ENCODE measurements at places on chromosomes 3 and 15. TPM values are rescaled to one million over a fixed set of nuclear protein-coding genes. Genes with fewer than 3 reads are reported as not detected.

- DNase-seq, result no peak
Measured at GRCh38 chr15:63483521-63484371, 20.6 kb upstream of the USP3 start.

GRCh38 chr15:82012908-82013307 is 32.9 kb downstream of the MEX3B start:
- no peak for DNase-seq

DNA sequence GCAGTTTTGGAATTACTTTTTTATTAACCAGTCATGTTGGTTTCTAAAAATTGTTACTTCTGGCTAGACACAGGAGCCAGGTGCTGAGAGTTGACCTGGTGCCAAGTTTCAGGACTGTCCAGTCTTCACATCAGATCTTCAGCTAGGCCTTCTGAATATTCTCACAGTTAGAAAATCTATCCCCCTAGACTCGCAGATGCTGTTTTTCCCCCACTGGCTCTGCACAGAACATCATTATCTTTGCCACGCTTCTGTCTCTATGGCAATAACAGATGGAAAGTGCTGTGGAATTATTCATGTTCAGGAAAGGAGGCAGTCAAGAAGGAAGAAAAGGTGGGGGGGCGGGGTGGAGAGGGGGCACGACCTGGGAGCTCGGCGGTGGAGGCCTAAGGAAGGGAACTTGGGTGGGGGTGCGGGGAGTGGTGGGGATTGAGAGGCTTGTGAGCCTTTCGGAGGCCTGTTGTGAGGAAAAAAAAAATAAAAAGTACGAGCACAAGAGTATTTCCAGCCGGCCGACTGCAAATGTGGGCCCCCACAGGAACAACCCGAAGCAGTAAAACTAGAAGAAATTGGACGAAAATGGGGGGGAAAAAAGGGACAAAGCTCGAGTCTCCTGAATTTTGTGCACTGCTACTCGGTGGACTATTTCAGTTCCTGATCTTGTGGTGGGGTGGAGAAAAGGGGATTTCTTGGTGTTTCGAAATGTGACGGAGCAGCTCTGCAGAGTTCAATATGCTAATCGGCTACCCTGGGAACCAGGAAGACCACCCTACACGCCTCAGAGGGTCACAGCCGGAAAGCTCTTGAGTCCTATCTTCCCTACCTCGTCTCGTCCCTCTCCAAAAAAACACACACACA is 1.5 kb upstream of the SKIL start:
- DNase-seq, result peak; percentile 69

DNA sequence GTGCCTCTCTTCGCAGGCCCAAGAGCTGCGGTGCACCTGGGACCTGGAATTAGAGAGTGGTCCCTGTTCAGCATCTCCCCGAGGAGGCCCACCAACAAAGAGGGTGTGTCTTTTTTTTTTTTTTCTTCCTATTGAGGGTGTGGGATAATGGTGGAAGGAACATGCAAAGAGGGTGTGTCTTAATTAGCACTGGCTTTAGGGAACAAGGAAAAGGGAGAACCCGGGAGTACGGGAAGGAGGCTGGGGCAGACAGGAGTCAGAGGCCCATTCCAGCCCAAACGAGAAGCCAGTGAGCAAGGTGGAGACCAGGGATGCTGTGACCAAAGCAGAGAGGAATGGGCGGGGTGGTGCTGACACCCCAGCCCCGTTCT is 429 bp upstream of the LOXL1 start:
- DNase-seq, result no peak

- no peak for DNase-seq
Measured at GRCh38 chr3:129046037-129046731, 14.4 kb upstream of the GP9 start.

DNA sequence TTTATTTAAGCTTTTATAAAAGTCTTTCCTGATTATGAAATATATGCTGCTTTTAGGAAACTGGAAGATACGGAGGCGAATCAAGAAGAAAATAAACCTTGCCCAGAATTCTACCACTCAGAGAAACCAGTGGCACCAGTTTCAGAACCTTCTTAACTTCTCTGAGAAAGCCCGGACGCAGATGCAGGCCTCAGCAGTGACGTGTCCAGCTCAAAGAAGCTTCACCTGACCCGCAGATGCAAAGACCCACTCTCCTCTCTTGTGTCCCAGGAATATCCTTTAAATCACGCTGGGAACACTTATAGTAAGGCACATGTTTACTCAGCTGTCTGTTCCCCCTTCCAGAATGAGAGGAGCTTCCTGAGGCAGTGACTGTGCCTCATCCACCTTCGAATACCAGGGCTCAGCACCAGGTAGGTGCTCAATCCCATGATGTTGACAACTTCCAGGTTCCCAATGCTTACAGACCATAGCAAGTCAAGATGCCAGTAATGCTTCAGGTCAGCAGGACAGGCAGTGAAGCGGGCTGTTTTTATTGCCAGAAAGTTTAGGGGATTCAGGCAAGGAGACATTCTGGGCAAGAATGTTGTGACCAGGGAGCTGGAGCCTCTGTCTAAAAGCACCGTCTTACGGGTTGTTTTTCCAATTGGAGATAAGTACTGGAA is 39.9 kb upstream of the LDHAL6B start:
- no peak for DNase-seq

PLSCR4 gene
- 27.9 TPM for total RNA-seq

DNA sequence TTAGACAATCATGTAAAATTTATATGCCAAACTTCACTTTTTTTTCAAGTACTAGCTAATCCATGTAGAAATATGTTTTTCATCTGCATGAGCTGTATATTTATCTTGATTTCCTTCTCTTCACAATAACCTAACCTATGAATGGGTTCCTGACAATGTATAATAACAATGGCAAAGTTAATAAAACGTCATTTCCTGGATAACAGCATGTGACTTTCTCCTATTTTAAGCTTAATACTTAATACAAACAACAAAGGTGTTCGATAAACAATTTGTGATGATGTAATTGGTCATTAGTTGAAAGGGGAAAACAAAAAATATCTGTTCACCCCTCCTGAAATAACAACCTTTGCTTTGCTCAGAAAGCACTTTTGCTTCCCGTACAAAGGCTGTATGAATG is 20.4 kb downstream of the CD200 start:
- no peak for DNase-seq

- no peak for DNase-seq
Measured at GRCh38 chr3:127209155-127209839, 16.4 kb downstream of the PRR23E start.

PLSCR2 gene
- not detected for total RNA-seq

DNA sequence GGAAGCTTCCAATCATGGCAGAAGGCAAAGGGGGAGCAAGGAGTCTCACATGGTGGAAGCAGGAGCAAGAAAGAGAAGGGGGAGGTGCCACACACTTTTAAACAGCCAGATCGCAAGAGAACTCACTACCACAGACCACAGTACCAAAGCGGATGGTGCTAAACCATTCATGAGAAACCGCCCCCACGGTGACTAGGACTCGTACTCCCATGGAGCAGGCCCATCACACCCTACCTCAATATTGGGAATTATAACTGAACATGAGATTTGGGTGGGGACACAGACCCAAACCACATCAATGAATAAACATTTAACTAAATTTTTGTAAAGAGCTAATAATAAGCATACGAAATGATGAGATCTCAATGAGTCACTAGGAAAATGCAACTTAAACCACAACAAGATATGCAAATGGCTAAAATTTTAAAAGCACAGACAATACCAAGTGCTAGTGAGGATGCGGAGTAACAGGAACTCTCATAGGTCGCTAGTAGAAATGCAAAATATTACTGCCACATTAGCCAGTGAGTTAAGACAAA is 10.0 kb downstream of the MRPS25 start:
- DNase-seq, result no peak

- DNase-seq, result no peak
Measured at GRCh38 chr3:63050548-63051177, 175.4 kb upstream of the CADPS start.

GRCh38 chr3:128603811-128604775 is 46.5 kb downstream of the RPN1 start:
- no peak for DNase-seq

DNA sequence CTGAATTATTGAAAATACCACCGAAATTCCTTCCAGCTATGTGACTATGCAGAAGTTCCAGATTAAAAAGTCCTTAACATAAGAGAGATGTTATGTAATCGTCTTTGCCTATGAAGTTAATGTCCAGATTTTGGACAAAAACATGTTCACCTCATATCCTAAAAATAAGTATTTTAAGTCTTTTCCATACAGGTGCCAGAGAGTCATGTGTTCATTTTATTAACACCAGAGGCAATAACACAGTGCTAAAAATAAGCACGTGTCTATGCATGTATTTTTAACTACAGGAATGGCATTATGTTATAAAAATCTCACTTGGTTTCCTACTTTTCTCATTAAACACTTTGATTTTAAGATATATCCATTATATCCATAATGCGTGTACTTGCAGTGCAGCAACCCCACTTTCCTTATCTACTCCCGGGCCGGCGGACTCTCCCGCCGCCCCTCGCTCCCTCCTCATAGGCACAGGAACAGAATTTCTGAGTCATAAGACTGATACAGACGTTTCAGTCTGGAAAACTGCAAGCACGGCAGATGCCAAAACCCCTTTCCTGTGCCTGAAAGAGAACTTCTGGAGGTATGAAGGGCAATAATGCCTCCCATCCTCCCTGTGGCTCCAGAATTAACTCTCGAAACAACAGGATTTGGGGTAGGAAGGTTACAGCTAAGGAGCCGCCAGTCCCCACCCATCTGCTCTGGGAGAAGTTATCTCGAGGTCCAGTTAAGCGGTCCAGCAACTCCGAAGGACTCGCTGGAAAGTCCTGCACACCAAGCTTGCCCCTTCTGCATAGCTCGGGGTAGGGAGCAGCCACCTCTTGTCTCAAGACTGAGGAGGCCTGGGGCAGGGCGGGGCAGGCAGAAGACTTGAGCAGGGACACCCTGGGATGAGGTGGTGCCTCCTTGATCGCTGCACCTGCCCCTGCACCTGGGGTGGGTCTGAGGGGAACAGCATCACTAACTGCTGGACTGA is 22.3 kb upstream of the PSTPIP1 start:
- DNase-seq, result peak; percentile 78

SMCO1 gene
- 28.5 TPM for total RNA-seq

GRCh38 chr3:138718849-138719248 is 110.3 kb downstream of the FAIM start:
- DNase-seq, result no peak

DNA sequence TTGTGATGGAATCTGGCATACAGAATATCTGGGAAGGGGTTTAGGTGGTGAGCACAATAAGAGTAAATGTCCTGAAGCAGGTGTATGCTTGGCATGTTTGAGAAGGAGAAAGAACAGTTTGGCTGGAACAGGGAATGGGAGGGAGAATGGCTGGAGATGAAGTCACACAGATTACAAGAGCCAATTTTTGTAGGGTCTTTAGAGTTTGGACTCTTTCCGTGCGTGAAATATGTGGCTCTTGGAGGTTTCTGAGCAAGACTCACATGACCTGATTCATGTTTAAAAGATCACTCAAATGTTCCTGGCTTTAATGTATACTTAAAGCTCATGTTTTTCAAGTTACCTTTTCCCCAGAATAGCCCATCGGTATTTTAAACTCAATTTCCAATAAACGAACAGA is 32.8 kb downstream of the SPRED1 start:
- no peak for DNase-seq

- DNase-seq, result no peak
Measured at GRCh38 chr3:49416867-49417266, 4.6 kb downstream of the TCTA start.

Measured in left cardiac atrium (tissue), 4 donors.